ENCODE measurements at places on chromosomes 7 and 10. TPM values are rescaled to one million over a fixed set of nuclear protein-coding genes. Genes with fewer than 3 reads are reported as not detected.

DNA sequence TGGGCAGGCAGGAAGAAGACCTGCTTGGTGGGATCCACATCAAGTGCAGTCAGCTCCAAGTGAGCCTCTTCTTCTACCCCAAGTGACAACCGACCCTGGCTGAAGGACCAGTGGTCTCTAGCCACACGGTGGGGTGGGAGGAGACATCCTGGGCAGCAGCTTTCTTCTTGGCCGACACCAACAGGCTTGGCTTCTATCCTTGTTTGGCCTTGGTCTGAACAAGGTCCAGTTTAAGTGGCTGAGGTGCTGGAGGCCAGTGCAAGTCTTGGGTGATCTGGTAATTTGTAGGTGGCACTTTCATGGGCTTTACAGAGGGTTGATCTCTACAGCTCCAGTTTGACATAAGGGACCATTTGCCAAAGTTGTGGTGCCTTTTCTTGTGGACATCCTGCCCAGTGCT lies 63.6 kb upstream of the PDCD4 start:
- H3K4me3 ChIP-seq = no peak overlapping the region
- H3K36me3 ChIP-seq = no peaks in the 10 kb centered on the region
- H3K27ac ChIP-seq = no peak overlapping the region
- DNase-seq = no peak
- no peaks in the 10 kb centered on the region for H3K4me1 ChIP-seq

- no peaks in the 10 kb centered on the region for H3K36me3 ChIP-seq
- H3K27ac ChIP-seq = no peak overlapping the region
- no peaks in the 10 kb centered on the region for H3K4me1 ChIP-seq
- no peak for DNase-seq
Observed at GRCh38 chr7:330511-331230, 40.7 kb downstream of the FOXL3 start.

DNA sequence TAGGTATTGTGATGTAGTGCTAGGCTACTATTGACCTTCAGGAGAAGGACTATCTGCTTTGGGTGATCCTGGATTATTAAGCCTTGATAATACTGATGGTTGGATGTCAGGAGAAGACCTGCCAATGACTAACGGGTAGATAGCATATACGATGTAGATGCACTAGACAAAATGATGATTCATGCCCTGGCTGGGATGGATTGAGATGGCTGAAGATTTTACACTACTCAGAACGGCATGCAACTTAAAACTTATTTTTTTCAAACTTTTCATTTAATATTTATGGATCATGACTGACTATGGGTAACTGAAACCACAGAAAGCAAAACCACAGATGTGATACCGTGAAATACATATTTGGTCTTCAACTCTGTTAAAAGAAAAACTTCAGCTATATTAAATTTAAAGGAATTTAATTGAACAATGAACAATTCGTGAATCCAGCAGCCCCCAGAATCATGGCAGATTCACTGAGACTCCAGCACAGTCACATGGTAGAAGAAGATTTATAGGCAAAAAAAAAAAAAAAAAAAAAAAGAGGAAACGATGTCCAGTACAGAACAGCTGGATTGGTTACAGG lies 124.6 kb upstream of the CDK13 start:
- no peak for DNase-seq
- H3K4me3 ChIP-seq = no peak overlapping the region
- H3K36me3 ChIP-seq = no peaks in the 10 kb centered on the region
- no peaks in the 10 kb centered on the region for H3K27me3 ChIP-seq
- H3K4me1 ChIP-seq = no peaks in the 10 kb centered on the region

GRCh38 chr7:66421830-66422475 lies 206.7 kb upstream of the KCTD7 start:
- no peak overlapping the region for H3K27ac ChIP-seq
- no peaks in the 10 kb centered on the region for H3K27me3 ChIP-seq
- H3K4me3 ChIP-seq = no peak overlapping the region
- H3K36me3 ChIP-seq = no peaks in the 10 kb centered on the region
- no peaks in the 10 kb centered on the region for H3K4me1 ChIP-seq
- no peak for DNase-seq

Gene STAG3
- total RNA-seq = 0.50 TPM

DNA sequence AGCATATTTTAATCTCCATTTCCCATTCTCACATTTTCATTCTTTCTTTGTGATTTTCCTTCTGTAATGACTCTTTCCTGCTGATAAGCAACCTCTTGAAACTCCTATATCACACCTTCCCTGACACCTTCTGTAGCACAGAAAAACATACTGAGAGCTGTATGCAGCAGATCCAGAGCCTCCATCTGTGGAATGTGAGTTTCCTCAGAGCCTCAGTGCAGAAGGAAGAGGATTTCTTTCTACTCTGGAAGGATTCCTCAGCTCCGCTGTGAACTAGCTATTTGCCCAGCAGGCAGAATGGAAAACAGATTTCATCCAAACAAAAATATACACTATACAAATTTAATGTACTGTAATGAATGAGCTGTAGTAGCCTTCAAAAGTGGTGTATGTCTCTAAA lies 841.3 kb upstream of the ZWINT start:
- no peaks in the 10 kb centered on the region for H3K36me3 ChIP-seq
- H3K4me1 ChIP-seq = no peaks in the 10 kb centered on the region
- no peaks in the 10 kb centered on the region for H3K27me3 ChIP-seq
- no peak overlapping the region for H3K4me3 ChIP-seq
- no peak overlapping the region for H3K27ac ChIP-seq

- peak; percentile 20 for DNase-seq
- no peak overlapping the region for H3K4me3 ChIP-seq
- H3K4me1 ChIP-seq = no peaks in the 10 kb centered on the region
- no peak overlapping the region for H3K27ac ChIP-seq
- no peaks in the 10 kb centered on the region for H3K27me3 ChIP-seq
Observed at GRCh38 chr7:42722716-42723115, 189.2 kb downstream of the C7orf25 start.

Gene ABCB8
- 20.0 TPM for total RNA-seq

Gene ELAPOR2
- total RNA-seq = 5.9 TPM

DNA sequence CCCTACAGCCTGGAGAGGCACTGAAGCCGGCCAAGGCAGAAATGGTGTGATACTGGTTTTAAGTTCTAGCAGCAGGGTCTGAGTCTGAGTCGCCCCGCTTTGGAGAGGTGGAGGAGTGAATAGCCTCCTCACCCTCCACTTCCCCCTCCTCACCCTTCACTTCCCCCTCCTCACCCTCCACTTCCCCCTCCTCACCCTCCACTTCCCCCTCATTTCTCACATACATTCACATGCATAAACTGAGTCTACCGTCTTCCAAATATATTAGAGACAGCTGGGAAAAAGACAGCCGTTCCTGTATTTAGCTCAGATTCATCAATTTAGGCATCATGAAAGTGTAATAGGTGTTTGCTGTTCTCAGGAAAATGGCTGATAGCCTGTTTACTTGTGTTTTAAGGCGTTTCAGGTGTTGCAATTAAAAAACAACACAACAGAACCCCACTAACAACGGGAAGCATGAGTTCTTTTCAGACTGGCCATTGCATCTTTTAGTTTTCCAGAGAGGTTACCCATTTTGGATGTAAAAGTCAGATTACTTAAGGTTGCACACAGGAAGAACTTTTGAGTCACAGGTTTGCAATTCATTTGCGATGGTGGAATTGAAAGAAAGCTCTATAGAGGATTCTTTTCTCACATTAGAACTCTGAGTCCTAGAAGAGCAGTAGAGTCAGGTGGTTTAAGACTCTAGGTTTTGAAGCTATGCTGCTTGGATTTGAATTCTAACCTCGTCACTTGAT lies 861 bp downstream of the NRBF2 start:
- peak overlapping the region; percentile 97 for H3K27ac ChIP-seq
- peak overlapping the region; percentile 89 for H3K4me3 ChIP-seq
- peak; percentile 40 for DNase-seq
- H3K36me3 ChIP-seq = no peaks in the 10 kb centered on the region

GRCh38 chr10:69014171-69014570 lies 25.6 kb downstream of the KIFBP start:
- no peak overlapping the region for H3K27ac ChIP-seq
- no peaks in the 10 kb centered on the region for H3K27me3 ChIP-seq
- peaks cover 2% of the 10 kb centered on the region for H3K4me1 ChIP-seq
- peaks cover 4% of the 10 kb centered on the region for H3K36me3 ChIP-seq

GRCh38 chr7:123367484-123368122 lies 166.8 kb downstream of the IQUB start:
- DNase-seq = peak; percentile 59
- H3K4me1 ChIP-seq = no peaks in the 10 kb centered on the region
- no peaks in the 10 kb centered on the region for H3K36me3 ChIP-seq
- no peak overlapping the region for H3K4me3 ChIP-seq

Gene CCL24
- not detected for total RNA-seq

DNA sequence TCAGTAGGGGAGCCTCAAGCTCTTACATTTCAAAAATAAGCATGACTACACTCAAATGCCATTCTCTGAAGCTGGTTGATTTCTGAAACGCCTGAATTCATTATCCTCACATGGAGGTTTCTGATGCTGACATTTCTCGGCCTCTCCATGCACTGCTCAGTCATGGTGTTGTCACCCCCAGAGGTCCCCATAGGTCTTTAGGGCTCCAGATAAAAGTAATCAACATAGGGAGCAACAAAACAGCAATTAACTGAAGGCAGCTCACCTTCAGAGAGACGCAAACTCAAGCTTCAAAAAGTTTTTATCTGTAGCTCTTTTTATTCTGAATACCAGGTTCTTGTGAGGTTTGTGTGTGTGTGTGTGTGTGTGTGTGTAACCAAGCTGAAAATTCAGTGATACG lies 223.2 kb upstream of the LRRN3 start:
- H3K27me3 ChIP-seq = no peaks in the 10 kb centered on the region
- no peak overlapping the region for H3K27ac ChIP-seq
- DNase-seq = peak; percentile 21
